ENCODE measurements at places on chromosomes 11 and 22.

GRCh38 chr11:19651653-19652052 is 61.0 kb upstream of the NAV2 start:
- peaks cover 4% of the 10 kb centered on the region for H3K4me1 ChIP-seq
- no peak for DNase-seq
- H3K36me3 ChIP-seq: no peaks in the 10 kb centered on the region
- no peak overlapping the region for H3K4me3 ChIP-seq
- no peaks in the 10 kb centered on the region for H3K27me3 ChIP-seq
- H3K27ac ChIP-seq: no peak overlapping the region

DNA sequence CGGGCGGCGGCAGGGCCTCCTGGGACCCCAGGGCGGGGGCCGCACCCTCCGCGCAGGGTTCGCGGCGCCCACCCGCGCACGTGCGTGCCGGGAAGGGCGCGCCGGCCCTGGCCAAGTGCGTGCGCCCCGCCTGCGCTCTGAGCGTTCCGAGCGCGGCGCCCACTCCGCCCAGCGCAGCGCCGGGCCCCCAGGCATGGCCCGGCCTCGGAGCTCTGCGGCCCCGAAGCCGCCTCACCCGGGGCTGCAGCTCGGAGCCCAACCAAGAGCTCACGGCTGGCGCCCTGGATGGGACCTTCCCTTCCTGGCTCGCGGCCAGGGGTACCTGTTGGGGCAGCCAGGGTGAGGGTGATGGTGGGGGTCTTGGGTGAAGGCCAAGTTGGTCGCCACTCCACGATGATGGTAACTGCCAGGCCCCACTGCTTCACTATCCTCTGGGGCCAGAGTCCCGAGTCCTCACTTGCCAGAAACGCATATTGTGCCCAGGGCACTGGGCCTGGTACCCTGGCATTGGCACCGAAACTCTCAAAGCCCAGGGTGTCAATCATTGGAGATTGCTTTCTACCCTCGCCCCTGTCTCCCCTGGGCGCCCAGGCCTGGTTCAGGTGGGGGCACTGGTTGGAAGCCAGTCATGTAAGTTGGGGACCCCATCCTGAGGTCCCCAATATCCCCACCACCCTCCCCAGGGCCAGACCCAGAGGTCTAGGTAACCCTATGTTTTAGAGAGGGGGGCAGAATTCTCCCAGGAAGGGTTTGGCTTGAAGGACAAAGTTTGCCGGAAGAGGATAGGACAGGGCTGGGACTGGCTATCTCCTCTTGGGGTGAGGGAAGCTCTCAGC is 882 bp downstream of the ANO1 start:
- DNase-seq: no peak
- no peak overlapping the region for H3K27ac ChIP-seq
- no peaks in the 10 kb centered on the region for H3K4me1 ChIP-seq
- no peak overlapping the region for H3K4me3 ChIP-seq
- H3K36me3 ChIP-seq: no peaks in the 10 kb centered on the region

- H3K36me3 ChIP-seq: no peaks in the 10 kb centered on the region
- no peak overlapping the region for H3K4me3 ChIP-seq
- H3K4me1 ChIP-seq: peaks cover 2% of the 10 kb centered on the region
- no peaks in the 10 kb centered on the region for H3K27me3 ChIP-seq
Observed at GRCh38 chr22:42763965-42764480, 43.4 kb upstream of the A4GALT start.

GRCh38 chr11:113504071-113504470 is 28.9 kb upstream of the DRD2 start:
- H3K36me3 ChIP-seq: no peaks in the 10 kb centered on the region
- no peaks in the 10 kb centered on the region for H3K27me3 ChIP-seq
- H3K4me1 ChIP-seq: no peaks in the 10 kb centered on the region
- no peak overlapping the region for H3K27ac ChIP-seq

DNA sequence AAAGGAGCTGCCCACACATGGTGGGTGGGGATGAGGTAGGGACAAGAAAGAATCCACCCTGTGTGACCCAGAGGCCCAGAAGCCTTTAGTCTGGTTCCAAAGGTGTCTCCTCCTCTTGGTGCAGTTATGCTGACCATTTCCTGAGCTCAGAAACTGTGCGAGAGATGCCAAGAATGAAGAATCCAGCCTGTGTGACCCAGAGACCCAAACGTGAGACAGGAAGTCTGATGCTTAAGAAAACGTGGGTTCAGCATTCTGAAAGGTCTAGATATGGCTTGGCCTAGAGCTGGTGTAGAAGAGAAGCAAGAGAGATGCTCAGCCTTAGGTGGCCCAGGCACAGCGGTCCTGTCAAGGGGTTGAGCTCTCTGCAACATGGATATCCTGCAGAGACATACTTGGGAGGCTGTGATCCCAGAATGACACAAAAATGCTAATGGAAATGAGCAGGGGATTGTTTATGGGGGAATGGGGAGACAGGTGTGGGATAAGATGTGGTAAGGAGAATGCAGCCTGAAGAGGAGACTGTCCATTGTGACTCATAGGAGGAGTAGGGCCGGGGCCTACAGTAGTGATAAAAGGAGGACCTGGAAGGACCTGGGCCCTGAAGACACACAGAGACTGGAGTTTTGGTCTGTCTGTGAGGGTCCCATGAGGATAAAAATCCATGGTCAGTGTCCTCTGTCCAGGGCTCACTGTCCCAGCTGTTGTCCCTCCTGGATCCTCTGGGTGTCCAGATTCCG is 79.0 kb downstream of the ZNF280B start:
- peaks cover 9% of the 10 kb centered on the region for H3K4me1 ChIP-seq
- H3K4me3 ChIP-seq: no peak overlapping the region
- H3K36me3 ChIP-seq: no peaks in the 10 kb centered on the region
- H3K27ac ChIP-seq: no peak overlapping the region

- H3K36me3 ChIP-seq: peaks cover 19% of the 10 kb centered on the region
- peaks cover 15% of the 10 kb centered on the region for H3K4me1 ChIP-seq
- H3K27ac ChIP-seq: peak overlapping the region; percentile 91
- H3K4me3 ChIP-seq: peak overlapping the region; percentile 79
Observed at GRCh38 chr11:47641600-47642098, 710 bp downstream of the MTCH2 start.

DNA sequence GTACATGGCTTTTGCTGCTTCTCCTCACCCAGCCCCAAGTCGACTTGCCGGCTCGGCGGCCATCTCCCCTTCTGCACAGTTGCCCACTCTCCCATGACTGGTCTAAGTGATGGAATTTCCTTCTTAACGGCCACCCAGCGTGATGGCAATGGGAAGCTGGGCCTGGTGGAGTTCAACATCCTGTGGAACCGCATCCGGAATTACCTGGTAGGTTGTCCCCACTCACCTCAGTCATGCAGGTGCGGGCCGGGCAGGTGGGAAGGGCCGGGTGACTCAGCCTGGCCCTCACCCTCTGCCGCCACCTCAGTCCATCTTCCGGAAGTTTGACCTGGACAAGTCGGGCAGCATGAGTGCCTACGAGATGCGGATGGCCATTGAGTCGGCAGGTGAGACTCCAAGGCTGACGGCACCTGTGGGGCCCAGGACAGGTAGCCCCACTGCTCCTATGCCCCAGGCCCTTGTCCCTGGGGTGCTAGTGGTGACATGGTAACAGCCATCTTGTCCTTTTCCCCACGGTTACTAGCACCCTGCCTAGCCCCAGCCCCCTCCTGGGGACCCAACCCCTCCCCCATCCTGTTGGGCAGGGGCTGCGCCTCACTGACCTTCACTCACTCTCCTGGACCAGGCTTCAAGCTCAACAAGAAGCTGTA is 28.1 kb downstream of the CAPN1 start:
- H3K36me3 ChIP-seq: peaks cover 62% of the 10 kb centered on the region
- no peaks in the 10 kb centered on the region for H3K27me3 ChIP-seq
- H3K4me1 ChIP-seq: peaks cover 32% of the 10 kb centered on the region

GRCh38 chr11:104668797-104669463 is 229.3 kb downstream of the CASP12 start:
- H3K27ac ChIP-seq: no peak overlapping the region
- no peak for DNase-seq
- no peak overlapping the region for H3K4me3 ChIP-seq
- H3K4me1 ChIP-seq: no peaks in the 10 kb centered on the region

- H3K4me1 ChIP-seq: peaks cover 24% of the 10 kb centered on the region
- peaks cover 2% of the 10 kb centered on the region for H3K27me3 ChIP-seq
- no peak overlapping the region for H3K27ac ChIP-seq
- DNase-seq: peak; percentile 9
Observed at GRCh38 chr11:1920909-1921573, 1.5 kb downstream of the TNNT3 start.

- no peak overlapping the region for H3K4me3 ChIP-seq
- peaks cover 100% of the 10 kb centered on the region for H3K4me1 ChIP-seq
- H3K27ac ChIP-seq: peak overlapping the region; percentile 42
- H3K27me3 ChIP-seq: no peaks in the 10 kb centered on the region
Observed at GRCh38 chr11:67280341-67280787, 8.7 kb upstream of the ANKRD13D start.

GRCh38 chr11:96579656-96580055 is 189.8 kb downstream of the JRKL start:
- H3K4me1 ChIP-seq: no peaks in the 10 kb centered on the region
- DNase-seq: no peak
- no peak overlapping the region for H3K4me3 ChIP-seq
- no peaks in the 10 kb centered on the region for H3K27me3 ChIP-seq
- no peak overlapping the region for H3K27ac ChIP-seq

- H3K36me3 ChIP-seq: no peaks in the 10 kb centered on the region
- no peak overlapping the region for H3K4me3 ChIP-seq
- no peak for DNase-seq
- peaks cover 13% of the 10 kb centered on the region for H3K27me3 ChIP-seq
Observed at GRCh38 chr11:117319214-117319840, 3.3 kb upstream of the BACE1 start.

- H3K27me3 ChIP-seq: no peaks in the 10 kb centered on the region
- H3K4me3 ChIP-seq: no peak overlapping the region
- H3K36me3 ChIP-seq: no peaks in the 10 kb centered on the region
- no peak overlapping the region for H3K27ac ChIP-seq
- no peaks in the 10 kb centered on the region for H3K4me1 ChIP-seq
- DNase-seq: no peak
Observed at GRCh38 chr11:27129686-27130085, 89.1 kb downstream of the BBOX1 start.

GRCh38 chr11:130131961-130132850 is 27.4 kb upstream of the ST14 start:
- no peaks in the 10 kb centered on the region for H3K27me3 ChIP-seq
- peaks cover 43% of the 10 kb centered on the region for H3K36me3 ChIP-seq
- H3K27ac ChIP-seq: no peak overlapping the region
- H3K4me3 ChIP-seq: no peak overlapping the region

GRCh38 chr22:19664951-19665783 is 49.1 kb upstream of the SEPTIN5 start:
- H3K27me3 ChIP-seq: no peaks in the 10 kb centered on the region
- H3K36me3 ChIP-seq: no peaks in the 10 kb centered on the region
- H3K4me3 ChIP-seq: no peak overlapping the region
- H3K4me1 ChIP-seq: no peaks in the 10 kb centered on the region

DNA sequence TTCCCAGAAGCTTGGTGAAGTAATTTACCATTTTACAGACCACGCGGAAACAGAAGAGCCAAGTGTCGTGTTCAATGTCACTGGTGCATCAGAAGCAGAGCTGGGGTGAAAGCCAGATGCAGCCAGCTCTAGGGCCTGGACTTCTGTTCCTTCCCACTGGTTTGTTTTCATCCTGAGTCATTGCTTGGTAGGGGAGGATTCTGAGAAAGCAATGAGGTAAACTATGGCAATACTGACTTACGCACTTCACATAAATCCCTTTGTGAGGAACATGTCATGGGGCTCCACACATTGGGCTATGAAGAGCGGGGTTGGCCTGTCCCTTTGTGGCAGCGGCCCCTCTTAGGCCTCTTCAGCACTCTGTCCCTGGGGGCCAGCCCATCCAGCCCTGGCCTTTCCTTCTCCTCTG is 52.4 kb upstream of the RBFOX2 start:
- no peaks in the 10 kb centered on the region for H3K36me3 ChIP-seq
- no peak overlapping the region for H3K27ac ChIP-seq
- no peak overlapping the region for H3K4me3 ChIP-seq
- DNase-seq: no peak
- H3K27me3 ChIP-seq: no peaks in the 10 kb centered on the region
- peaks cover 4% of the 10 kb centered on the region for H3K4me1 ChIP-seq

GRCh38 chr11:11750017-11750878 is 91.5 kb upstream of the USP47 start:
- H3K27ac ChIP-seq: no peak overlapping the region
- no peaks in the 10 kb centered on the region for H3K4me1 ChIP-seq
- H3K4me3 ChIP-seq: no peak overlapping the region
- no peaks in the 10 kb centered on the region for H3K36me3 ChIP-seq

DNA sequence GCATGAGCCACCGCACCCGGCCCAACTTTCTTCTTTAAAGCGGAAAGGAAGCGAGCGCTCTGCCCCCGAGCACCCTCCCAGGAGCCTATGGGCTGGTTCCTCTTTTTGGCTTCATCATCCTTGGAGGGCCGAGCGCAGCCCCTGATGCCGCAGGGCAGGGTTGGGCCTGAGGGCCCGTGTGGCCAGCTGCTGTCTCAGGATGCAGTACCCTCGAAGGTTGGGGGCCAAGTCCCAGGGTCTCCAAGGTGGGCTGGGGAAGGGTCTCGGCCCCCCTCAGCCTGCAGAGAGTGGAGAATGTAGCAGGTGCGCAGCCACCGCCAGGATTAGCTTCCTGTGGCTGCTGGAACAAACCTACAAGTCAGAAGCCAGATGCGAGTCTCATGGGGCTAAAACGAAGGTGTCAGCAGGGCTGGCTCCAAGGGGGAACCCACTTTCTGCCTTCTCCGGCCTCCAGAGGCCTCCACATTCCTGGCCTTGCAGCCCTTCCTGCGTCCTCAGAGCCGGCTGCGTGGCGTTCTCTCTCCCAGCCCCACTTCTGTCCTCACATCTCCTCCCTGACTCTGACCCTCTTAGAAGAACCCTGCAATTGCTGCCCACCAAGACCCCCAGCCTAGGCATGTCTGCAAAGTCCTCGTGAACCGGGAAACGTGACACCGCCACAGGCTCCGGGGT is 2.9 kb downstream of the PANX2 start:
- peaks cover 17% of the 10 kb centered on the region for H3K27me3 ChIP-seq
- H3K36me3 ChIP-seq: no peaks in the 10 kb centered on the region
- no peak for DNase-seq
- H3K27ac ChIP-seq: no peak overlapping the region

DNA sequence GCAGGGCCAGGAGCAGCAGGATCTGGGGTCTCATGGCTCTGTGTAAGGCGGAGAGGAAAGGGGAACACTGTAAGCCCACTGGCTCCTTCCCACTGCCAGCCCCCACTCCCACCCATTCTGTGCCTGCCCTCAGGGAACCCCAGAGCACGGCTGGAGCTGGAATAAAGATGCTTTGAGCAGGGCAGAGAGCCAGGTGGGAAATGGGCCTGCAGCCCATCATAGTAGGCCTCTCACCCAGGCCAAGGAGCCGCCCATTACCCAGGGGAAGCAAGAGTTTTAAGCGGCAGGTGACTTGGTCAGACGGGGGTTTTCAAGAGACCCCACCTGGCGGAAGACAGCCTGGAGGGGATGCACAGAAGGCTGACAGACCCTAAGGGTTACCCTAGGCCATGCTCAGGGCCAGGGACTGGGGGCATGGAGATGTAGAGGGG is 4.6 kb downstream of the LRRC32 start:
- no peak overlapping the region for H3K27ac ChIP-seq
- no peak for DNase-seq
- peaks cover 7% of the 10 kb centered on the region for H3K27me3 ChIP-seq
- peaks cover 29% of the 10 kb centered on the region for H3K4me1 ChIP-seq
- no peaks in the 10 kb centered on the region for H3K36me3 ChIP-seq
- no peak overlapping the region for H3K4me3 ChIP-seq

GRCh38 chr22:24816806-24817205 is 10.8 kb downstream of the SGSM1 start:
- H3K4me3 ChIP-seq: no peak overlapping the region
- H3K36me3 ChIP-seq: no peaks in the 10 kb centered on the region
- H3K27me3 ChIP-seq: no peaks in the 10 kb centered on the region
- no peak overlapping the region for H3K27ac ChIP-seq
- DNase-seq: no peak
